Amniotic epithelial cell (primary cell): ENCODE measurements at places on chromosomes 6 and 20.

DNA sequence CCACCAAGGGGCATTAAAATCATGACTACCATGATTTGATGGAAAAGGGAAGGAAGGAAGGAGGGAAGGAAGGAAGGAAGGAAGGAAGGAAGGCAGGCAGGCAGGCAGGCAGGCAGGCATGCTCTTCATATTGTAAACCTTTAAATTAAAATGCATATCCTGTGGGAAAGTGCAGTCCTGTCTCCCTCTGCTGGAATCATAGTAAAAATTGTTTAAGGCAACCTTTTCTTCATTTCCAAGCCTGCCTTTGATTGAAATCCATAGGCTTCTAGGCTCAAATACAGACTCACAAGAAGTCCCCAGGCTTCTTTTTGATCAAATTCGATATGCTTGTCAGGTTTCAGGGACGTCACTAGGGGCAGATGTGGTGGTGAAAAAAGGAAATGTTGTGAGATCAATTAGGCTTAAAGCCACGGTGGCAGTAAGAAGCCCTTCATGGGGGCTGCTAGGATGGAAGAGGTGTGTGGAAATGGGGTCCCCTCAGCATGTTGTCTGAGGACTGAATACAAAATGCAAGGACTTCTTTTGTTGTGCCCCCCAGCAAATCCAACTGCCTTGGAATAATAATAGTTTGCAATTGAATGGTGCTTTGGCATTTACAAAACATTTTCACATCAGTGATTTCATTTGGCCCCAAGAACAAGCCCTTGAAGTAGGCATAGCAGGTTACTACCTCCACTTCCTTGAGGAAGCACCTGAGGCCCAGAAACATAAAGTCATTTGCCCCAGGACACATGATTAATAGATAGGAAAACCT is 25.6 kb upstream of the GABRR1 start:
- peak; percentile 54 for DNase-seq

- DNase-seq = no peak
Observed at GRCh38 chr6:159080217-159080976, 35.6 kb upstream of the TAGAP start.

GRCh38 chr6:161017766-161018564 is 26.4 kb downstream of the MAP3K4 start:
- DNase-seq = no peak

DNA sequence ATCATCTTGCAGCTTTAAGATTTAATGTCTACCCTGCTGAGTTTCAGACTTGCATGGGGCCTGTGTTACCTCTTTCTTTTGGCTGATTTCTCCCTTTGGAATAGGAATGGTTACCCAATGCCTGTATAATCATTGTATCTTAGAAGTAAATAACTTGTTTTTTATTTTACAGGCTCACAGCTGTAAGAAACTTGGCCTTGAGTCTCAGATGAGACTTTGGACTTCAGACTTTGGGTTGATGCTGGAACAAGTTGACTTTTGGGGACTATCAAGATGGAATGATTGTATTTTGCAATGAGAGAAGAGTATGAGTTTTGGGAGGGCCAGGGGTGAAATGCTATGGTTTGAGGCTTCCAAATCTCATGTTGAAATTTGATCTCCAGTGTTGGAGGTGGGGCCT is 34.9 kb upstream of the CAP2 start:
- DNase-seq = no peak

- peak; percentile 40 for DNase-seq
Observed at GRCh38 chr6:161353208-161353613, 79.3 kb upstream of the AGPAT4 start.

GRCh38 chr20:48832405-48832730 is 4.6 kb upstream of the PREX1 start:
- DNase-seq = no peak

DNA sequence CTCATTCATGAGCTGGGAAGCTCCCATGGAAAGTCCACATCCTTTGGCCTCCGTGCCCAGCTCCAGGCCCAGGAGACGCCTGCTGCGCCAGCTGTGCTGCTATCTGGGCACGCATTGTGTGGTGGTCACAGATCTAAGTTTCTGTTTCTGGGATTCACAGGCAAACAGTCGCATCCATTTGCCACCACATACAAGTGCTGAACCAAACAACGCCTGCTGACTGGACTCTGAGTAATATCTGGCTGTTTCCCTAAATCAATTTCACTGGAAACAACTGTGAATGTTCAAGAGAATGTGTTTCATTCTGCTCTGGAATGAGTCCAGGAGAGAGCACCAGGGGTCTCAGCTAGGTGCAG is 45.5 kb downstream of the IRF4 start:
- DNase-seq = no peak

DNA sequence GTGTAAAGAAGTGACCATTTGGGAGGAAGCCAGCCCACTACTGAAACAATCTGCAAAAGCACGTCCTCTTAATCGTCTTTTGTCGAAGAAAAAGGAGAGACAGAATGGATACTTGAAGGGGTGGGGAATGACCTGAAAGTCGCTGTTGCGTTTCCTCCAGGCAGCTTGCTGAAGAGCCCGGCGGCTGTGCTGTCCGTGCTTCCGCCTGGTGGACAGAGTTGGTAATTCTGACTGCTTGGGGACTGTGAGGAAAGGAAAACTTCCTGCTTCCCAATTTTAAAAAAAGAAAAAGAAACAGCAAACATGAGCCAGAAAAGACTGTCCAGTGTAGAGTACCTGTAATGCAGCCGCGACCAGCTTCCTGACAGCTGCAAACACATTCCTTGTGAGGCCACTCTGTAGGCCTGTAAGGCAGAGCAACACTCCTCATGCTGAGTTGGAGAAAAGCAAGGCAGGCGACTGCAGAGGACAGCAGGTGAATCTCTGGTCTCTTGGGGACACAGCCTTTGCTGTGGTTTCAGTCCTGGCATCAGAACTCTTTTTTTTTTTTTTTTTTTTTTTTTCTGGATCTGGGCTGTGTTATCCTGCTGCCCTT is 251.1 kb upstream of the TBX18 start:
- peak; percentile 52 for DNase-seq

DNA sequence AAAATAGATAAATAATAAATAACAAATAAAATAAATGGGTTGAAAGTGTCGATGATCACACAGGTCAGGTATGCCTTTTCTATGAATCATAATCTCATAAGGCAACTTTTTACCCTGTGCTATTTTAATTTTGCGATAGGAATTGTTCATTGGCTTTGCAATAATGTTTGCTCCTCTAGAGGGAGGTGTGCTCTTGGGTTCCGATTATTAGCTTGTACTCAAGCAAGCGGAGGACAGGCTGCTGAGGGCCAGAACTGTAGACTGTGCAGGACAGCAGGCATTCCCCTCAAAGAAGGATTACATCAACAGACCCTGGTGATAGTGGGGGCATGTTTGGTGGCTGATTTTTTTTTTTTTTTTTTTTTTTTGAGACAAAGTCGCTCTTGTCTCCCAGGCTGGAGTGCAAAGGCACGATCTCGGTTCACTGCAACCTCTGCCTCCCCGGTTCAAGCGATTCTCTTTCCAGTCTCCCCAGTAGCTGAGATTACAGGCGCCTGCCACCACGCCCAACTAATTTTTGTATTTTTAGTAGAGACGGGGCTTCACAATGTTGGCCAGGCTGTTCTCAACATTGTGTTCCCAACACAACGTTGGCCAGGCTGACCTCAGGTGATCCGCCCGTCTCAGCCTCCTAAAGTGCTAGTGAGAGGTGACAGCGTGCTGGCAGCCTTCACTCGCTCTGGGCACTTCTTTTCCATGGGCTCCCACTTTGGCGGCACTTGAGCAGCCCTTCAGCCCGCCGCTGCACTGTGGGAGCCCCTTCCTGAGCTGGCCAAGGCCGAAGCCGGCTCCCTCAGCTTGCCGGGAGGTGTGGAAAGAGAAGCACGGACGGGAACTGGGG is 35.6 kb downstream of the RIOK1 start:
- peak; percentile 74 for DNase-seq

GRCh38 chr20:17568972-17569521 is 828 bp upstream of the DSTN start:
- peak; percentile 97 for DNase-seq

DNA sequence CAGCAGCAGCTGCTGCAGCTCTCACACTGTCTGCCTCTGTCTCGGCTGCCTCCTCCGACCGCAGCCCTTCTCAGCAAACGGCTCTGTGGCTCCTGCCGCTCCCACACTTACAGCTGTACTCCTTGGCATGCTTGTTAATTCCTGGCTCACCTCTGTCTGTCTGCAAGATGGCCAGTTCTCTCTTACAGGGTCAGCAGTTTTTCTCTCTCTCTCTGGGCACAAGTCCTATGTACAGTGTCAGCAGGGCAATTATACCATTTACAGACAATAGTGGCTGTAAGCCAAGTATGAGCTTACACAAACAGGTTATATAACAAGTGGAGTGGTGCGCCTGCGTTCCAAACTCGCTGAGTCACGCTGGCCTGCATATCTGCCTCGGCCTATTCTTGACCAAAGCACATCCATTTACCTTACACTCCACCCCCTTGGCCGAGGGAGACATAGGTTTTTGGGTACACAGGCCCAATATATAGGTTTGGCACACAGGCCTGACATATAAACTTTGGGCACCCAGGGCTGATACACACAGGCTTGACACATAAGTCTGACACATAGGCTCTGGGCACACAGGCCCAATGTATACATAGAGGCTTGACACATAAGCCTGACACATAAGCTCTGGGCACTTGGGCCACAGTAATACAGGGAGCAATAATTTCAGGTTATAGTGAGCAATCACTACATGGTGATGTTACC is 4.4 kb downstream of the ZKSCAN3 start:
- peak; percentile 30 for DNase-seq

GRCh38 chr20:62025832-62026563 is 39.7 kb downstream of the TAF4 start:
- peak; percentile 74 for DNase-seq

GRCh38 chr6:30480536-30481156 is 8.7 kb upstream of the HLA-E start:
- DNase-seq = peak; percentile 82

GRCh38 chr6:77715588-77715987 is 62.7 kb downstream of the MEI4 start:
- no peak for DNase-seq

DNA sequence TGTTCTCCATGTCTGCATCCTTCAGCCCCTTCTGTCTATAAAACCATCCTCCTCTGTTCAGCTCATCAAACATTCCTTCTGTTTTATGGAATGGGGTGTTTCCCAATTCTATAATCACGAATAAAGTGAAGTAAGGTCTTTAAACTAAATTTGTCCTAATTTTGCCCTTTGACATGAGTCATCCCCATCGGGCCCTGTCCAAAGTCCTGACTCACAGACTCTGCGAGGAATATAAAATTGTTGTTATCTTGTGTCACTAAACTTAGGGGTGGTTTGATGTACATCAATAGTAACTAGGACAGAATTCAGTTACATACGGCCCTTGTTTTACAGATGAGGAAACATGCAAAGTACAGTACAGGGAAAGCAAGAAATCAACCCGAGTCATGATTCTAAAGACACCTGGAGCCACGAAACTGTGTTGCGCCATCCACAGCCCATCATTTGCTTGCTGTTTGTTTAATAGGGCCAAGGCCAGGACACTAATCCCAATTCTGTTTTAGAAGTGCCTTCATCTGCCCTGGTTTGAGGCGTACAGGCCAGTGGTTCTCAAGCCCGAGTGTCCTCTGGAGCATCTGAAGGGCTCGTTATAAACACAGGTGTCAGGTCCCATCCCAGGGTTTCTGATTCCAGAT is 2.8 kb downstream of the ACSS1 start:
- no peak for DNase-seq

GRCh38 chr20:24448170-24448569 is 21.3 kb upstream of the SYNDIG1 start:
- no peak for DNase-seq

- no peak for DNase-seq
Observed at GRCh38 chr6:83127258-83127657, 59.8 kb downstream of the DOP1A start.

GRCh38 chr6:21582651-21583050 is 10.9 kb upstream of the SOX4 start:
- no peak for DNase-seq

DNA sequence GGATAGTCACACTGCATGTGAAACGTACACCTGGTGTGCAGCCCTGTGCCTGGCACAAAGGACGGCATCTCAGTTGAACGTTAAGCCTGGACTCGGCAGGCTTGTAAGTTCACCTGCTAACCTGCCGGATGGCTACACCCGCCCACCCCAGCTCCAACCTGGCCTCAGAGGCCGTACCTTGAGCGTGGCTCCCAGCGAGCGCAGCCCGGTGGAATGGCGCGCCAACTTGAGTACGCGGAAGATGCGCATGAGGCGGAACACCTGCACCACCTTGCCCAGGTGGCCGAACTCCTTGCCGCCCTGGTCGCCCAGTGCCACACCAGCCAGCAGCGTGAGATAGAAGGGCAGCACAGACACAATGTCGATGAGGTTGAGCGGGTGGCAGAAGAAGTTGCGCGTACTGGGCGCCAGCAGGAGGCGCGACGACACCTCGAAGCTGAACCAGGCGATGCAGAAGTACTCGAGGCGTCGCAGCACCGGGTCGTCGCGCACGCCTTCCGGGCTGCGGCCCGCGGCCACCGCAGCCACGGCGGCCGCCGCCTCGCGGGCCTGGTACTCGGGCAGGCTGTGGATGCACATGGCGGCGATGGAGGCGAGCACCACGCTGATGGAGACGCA is 3.3 kb downstream of the KCNS1 start:
- DNase-seq = no peak

DNA sequence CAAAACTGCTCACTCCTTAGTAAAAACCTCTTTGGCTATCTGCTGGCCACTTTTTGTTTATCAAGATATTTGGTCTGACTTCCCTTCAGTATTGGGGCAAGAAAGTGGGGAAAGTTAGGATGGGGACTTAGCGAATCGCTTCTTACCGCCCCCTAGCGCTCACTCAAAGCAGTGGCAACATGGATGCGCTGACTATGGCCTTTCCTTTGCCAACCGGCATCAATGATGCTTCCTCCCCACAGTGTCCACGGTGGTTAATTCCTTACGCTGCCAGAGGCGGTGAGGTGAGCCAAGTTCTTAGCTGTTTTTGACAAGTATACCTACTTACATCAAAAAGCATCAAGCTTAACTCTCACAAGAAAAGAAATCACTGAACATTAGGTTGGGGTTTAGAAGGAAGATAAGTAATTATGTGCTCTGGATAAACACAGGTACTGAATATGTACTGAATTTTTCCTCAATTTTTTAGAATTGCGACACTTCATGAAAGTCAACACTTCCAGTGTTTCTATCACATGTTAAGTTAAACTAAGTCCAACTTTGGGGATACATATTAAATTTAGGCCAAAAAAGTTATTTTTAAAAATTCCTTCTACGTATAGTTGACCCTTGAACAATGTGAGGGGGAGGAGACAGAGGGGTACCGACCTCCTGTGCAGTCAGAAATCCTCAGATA is 86.7 kb downstream of the GMDS start:
- DNase-seq = peak; percentile 59

- peak; percentile 72 for DNase-seq
Observed at GRCh38 chr6:34901930-34902329, 12.9 kb downstream of the ANKS1A start.

GRCh38 chr6:170048615-170049256 is 242.1 kb downstream of the DLL1 start:
- no peak for DNase-seq

- DNase-seq = no peak
Observed at GRCh38 chr6:87115402-87116135, 20.7 kb upstream of the CGA start.
